Activated naive CD8-positive, alpha-beta T cell treated with anti-CD3 and anti-CD28 coated beads, Interleukin-2, amount 50 U/mL, for 16 hours (primary cell): ENCODE measurements at places on chromosomes 7 and 10.

DNA sequence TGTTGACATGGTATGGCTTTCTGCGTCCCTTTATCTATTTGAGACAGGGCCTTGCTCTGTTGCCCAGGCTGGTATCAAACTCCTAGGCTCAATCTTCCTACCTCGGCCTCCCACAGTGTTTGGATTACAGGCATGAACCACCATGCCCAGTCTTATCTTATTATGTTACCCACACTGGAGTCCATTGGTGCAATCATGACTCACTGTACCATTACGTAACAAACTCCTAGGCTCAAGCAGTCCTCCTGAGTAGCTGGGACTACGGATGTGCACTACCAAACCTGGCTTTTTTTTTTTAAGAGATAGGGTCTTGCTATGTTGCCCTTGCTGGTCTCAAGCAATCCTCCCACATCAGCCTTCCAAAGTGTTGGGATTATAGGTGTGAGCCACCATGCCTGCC lies 66.7 kb downstream of the CCDC3 start:
- DNase-seq: no peak

- DNase-seq: no peak
Measured at GRCh38 chr7:98192781-98193457, 18.3 kb upstream of the BHLHA15 start.

DNA sequence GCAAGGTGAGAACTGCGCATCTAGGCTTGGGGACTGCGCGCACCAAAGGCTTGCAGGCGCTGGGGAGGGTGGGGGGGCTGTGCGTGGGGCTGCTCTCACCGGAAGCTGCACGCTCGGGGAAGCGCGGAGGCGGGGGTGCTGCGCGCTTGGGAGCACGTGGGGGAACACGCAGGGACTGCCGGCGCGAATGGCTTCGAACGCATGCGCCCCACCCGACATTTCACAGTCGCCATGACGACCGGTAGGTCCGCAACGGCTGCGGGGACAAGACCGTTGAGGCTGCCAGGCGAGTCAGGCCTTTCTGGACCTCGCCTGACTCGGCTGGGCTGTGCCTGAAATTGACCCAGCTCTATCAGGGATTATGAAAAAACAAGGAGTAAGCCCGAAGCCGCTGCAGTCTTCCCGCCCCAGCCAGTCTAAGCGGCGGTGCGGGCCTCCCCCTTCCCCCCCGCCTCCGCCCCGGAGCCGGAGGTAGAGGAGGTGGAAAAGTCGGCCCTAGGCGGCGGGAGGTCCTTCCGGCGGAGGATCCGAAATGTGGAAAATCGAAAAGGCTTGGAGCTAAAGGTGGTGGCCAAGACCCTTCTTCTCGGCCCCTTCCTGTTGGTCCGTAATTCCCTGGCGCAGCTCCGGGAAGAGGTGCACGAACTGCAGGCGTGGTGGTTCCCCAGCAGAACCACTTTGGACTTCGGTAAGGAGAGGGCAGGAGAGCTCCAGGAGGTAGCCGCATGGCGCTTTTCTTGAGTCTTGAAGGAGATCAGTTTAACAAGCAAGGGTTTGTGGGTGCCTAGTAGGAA lies 34.9 kb upstream of the STEAP1 start:
- DNase-seq: peak; percentile 27

- DNase-seq: no peak
Measured at GRCh38 chr7:20797462-20798080, 10.9 kb upstream of the SP8 start.

DNA sequence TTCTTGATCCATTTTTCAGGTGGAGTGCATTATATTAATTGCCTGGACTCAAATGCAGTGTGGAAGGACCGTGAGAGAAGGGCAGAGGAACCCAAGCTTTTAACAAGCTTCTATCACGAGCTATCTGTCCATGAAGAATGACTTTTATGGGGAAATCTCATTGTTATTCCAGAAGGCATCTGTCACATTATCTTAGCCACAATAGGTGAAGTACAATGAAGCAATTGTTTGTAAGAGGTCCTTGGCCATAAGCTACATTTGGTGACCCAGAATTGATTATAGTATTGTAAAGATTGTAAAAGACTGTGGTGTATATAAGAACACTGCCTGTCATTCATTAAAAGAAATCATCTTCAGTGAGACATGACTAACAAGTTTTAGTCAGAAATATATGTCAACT lies 58.6 kb upstream of the RELN start:
- DNase-seq: no peak

GRCh38 chr10:80471715-80472233 lies 17.7 kb downstream of the TSPAN14 start:
- no peak for DNase-seq

GRCh38 chr7:18515067-18515466 lies 19.5 kb downstream of the HDAC9 start:
- no peak for DNase-seq

DNA sequence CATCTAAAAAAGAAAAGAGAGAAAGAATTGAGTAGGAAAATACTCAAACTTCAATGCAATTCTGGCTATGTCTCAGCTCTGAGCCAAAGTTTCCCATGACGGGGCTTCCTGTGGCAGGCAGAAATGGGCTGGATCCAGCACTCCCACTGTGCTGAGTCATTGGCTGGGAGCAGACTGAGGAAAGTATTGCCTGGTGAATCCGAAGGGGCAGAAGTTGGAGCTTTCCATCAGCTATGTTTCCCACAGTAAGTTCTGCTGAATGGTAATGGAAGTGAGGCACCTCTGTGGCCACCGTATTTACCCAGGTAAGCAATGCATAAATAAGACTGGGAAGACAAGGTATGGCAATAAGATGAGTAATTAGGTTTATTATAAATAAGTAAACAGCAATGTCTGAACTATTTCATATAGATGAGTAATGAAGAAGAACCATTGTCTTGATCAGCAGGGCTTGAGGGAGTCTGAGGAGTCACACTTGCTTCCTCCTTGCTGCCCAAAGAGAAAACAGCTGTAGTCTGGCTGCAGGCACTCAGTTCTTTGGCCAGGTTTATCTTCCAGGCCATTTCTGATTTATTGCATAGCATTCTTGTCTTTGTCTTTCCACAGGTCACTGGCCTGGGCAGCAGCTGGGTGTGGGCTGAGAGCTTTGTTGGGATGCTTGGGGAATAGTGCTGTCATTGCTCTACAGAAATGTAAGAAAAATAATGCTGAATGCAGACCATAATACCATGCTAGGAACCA lies 255.3 kb downstream of the DNAJB9 start:
- no peak for DNase-seq

DNA sequence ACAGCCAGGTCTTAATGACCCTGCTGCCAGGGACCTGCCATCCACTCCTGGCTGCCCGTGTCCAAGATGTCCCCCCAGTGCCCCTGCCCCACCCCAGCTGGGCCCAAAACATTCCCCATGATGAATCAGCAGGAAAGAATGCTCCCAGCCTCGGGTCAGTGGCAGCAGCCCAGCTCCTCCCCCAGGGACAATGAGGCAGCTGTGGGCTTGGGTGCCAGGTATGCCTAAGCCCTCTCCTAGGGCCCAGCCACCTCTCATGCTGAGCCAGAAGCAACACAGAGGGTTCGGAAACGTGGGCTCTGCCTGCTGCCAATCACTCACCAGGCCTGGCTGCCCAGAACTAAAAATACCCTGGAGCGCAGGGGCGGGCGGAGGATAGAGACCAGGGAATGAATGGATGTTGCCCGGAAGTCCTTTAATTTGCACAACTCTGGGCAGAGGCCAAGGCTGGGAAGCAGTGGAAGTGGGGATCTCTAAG lies 1.5 kb upstream of the LOXL4 start:
- DNase-seq: no peak

DNA sequence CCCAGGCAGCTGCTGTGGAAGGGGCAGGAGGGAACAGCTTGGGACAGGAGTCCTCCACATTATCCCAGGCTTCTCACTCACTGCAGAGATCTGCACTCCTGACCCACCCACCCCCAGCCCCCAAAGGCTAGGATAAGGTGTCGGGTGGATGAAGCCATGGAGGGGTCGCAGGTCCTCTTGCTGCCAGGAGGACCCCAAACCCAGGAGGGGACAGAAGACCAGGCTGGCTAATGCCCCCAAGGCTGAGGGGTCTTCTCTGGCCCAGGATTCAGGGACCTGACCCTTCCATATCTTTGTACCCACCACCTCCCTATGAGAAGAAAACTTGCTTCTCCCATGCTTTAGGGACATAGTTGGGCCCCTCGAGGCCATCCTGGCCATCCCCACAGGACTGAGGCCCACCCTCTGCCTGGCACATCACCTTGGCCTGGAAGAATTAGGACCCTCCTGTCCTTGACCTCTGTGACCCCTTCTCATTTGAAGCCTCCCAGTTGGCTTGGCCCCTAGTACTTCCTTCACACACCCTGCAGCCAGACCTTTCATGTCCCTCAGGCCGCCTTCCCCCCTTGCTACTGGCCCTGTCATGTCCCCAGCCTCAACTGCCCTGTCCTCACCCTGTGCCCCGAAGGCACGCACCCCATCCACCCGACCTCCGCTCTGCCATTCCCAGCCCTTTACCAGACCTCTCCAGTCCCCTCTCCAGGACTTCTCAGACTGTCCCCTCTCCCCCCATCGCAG lies 21.6 kb downstream of the KCNH2 start:
- no peak for DNase-seq

DNA sequence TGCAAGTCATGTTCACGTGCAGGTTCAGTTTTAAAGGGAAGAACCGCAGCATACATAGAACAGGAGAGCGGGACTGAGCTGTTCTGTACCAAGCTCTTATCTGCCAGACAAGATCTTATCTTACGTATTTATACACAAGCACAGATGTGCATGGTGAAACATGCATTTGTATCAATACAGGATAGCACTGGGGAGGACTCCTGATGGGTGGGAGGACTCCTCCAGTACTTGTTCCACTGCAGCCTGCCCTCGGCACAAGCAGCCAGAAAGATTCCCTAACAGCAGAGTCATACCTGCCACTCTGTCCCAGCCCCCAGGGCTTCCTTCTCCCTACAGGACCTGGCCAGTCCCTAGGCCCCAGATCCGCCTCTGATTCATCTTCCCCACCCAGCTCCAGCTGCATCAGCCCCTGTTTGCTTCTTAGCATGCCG lies 13.2 kb upstream of the PRKCQ start:
- no peak for DNase-seq

DNA sequence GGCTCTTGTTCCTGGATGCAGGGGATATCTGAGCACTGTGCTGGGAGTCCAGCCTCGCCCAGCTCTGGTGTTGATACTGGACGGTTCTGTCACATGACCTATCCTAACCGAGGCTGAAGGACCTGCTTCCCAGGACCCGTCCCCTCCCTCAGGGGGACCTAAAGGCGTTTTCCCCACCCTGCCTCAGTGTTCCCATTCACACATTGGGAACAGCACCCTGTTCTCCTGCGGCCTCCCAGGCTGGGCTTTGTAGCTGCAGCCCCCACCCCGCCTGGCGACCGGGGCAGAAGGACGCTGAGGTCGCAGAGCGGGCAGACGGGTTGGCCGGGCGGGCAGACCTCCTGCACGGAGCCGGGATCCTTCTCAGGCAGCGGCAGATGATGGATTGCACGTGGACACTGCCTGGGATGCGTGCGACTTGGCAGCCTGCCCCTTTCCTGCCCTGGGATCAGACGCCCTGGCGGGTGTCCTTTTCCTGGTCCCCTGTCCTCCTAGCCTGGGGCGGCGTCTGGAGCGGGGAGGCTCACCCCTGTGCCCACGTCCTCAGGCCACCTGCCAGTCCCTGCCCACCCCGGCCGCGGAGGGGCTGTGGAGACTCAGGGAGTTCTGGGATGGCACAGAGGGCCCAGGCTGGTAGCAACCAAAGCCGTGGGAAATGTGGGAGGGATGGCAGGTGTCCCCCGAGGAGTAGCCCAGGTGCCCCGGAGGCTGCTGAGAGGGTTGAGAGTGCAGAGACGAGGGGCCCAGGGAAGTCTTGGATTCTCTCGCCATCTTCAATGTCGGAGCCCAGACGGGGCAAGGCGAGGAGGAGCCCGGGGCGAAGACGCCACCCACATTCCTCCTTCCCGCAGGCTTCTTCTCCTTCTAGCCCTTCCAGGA lies 17.2 kb upstream of the PSMG3 start:
- no peak for DNase-seq

GRCh38 chr10:63021225-63021624 lies 111.9 kb upstream of the NRBF2 start:
- no peak for DNase-seq

- DNase-seq: no peak
Measured at GRCh38 chr7:128741491-128741890, 2.3 kb downstream of the CALU start.

GRCh38 chr7:148828965-148829364 lies 55.1 kb downstream of the EZH2 start:
- DNase-seq: no peak

DNA sequence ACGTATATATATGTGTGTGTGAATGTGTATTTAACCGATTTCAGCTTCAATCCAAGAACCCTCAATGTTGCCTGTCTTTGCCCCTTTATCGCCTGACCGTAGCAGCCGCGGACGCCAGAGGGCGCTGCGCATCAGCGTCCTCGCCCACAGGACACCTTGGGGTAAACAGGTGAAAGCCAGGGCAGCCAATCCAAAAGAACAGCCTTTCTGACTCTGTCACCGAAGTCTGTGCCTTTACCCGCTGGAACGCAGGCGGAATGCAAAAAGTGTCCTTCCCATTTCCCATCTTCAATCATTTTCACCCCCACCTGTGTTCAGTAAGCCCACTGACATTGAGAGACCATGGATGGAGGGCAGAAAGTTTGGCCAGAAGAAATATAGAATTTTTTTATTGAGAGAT lies 3.6 kb downstream of the NXPH1 start:
- DNase-seq: no peak

GRCh38 chr7:101308245-101309085 lies 13.1 kb downstream of the IFT22 start:
- DNase-seq: no peak

- DNase-seq: no peak
Measured at GRCh38 chr7:120272261-120272660, 714 bp upstream of the KCND2 start.

- no peak for DNase-seq
Measured at GRCh38 chr10:71744897-71745663, 25.5 kb upstream of the C10orf105 start.

DNA sequence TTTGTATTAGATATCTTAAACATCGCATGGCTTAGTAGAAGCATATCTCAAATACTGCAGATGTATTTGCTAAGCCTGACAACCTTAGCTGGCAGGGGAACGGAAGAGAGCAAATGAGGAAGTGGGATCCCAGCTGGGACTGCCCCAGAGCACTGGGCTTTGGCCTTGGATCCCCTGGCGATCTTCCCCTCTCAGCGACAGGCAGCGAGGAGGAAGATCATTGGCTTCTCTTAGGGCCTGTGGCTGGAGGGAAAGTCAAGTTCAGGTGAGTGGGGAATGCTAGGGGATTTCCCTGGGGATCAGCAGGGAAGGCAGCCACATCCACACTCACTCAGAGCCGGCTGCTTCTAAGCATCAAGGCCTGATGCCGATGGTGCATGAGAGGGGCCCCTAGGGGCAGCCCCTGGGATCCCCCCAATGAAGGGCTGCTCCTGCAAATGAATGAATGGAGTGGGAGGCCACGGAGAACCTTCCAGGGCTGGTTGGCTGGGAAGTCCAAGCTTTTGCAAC lies 42.0 kb downstream of the LYZL2 start:
- no peak for DNase-seq

GRCh38 chr10:113007821-113008220 lies 57.8 kb downstream of the TCF7L2 start:
- no peak for DNase-seq
